Posterior cingulate gyrus (tissue), 11 donors: ENCODE measurements at places on chromosomes 4 and X.

GRCh38 chrX:109472939-109473735 is 8.7 kb downstream of the GUCY2F start:
- no peak for DNase-seq

DNA sequence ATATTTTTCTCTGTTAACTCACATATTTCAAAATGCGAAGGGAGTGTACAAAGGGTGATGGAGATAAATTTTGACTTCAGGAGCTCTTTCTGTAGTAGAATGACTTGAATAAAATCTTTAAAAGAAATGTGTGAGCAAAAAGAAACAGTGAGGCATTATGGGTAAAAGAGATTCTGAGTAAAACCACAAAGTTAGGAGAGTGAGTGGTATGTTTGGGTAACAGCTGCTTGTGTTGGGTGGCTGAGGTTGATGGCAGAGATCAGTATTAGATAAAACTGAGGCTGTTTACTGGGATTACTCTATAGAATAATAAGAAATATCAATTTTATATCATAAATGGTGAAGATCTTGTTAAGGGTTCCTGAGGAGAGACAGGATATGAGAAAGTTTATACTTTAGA is 434.2 kb upstream of the AMOT start:
- DNase-seq: no peak

DNA sequence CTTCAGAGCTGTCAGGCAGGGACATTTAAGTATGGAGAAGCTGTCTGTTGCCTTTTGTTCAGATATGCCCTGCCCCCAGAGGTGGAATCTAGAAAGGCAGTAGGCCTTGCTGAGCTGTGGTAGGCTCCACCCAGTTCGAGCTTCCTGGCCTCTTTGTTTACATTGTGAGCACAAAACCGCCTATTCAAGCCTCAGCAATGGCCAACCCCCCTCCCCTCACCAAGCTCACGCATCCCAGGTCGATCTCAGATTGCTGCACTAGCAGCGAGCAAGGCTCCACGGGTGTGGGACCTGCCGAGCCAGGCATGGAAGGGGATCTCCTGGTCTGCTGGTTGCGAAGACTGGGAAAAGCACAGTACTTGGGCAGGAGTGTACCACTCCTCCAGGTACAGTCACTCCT is 59.3 kb downstream of the ZNF674 start:
- no peak for DNase-seq

DNA sequence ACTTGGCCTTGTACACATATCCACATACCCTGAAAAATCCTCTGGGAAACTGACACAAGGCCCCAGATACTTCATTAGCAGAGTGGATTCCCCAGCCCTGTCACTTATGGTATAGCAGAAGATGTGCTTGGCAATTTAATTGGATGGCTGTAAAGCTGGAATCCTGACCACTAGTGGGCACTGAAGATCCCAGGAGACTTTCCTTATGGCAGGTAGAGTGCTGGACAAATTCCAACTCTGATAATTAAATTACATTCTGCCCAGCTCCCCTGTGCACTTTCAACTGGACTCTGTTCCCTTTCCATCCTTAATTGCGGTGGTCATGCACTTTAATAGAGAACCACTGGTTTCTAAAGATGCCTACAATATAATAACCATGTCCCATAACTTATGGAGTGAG is 119.8 kb downstream of the DCK start:
- no peak for DNase-seq

GRCh38 chrX:82081027-82081426 is 879.1 kb downstream of the SH3BGRL start:
- DNase-seq: no peak

DNA sequence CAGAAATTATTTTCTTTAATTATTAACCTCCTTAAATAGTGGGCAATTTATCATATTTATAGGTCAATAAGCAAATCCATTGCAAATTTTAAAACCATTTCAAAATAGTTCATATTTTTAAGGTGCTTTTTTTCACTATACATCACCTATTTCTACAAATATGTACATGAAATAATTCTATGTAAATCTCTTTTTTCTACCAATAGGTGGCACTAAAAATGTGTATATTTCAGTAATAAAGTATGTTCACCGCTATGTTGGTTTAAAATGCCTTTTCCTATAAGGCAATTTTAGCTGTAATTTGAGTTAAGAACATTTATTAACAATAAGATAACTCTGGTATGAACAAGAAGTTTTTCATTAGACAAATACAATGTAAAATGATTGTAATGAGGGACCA is 672.2 kb downstream of the KCTD8 start:
- no peak for DNase-seq

GRCh38 chr4:158861766-158862165 is 92.9 kb downstream of the FNIP2 start:
- DNase-seq: no peak
